ENCODE measurements at places on chromosomes 12 and 14.

DNA sequence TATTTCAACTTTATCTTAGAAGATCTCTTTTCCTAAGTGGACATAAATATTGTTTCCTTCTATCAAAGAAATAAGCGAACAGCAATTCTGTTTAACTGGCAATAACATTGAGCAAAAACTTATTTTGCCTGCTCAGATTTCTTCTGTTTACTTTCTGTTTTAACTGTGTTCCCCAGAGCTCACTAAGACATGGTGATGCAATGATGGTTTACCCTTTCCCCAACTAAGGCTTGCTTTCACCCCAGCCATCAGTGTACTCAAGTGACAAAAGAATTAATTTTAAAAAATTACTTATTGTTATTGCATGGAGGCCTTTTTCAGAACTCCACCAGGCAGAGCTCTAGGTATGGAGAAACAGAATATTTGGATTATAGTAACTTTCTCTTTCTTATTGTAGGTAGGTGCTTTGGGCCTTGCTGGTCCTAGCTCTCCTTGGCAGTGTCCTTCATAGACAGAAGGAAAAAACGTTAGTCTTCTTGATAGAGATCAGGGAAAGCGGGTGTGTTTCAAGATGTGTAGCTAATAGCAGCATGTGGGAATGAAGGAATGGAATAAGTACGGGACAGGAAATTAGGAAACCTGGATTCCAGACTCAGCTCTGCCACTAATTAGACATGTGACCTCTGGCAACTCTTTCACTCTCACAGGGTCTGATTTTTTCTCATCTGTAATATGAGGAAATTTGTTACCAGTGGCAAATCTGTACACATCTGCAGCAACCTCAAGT, 14.6 kb upstream of the DDHD1 start:
- DNase-seq = no peak

DNA sequence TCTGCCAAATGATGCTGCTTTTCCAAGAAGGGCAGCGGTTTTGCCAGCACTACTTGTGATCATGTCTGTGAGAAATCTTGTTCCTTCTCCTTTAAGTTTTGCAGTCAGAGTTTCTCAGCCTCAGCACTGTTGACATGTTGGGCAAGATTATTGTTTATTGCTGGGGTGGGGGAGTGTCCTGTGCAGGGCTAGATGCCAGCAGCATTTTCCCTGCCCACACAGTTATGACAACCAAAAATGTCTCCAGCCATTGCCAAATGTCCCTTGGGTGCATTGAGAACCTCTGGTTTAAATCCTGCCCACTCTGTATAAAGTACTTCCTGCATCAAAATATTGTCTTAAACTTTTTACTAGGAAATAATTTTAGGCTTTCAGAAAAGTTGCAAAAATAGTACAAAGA, 20.0 kb downstream of the TMEM132C start:
- no peak for DNase-seq

GRCh38 chr14:99521176-99522024, 40.2 kb downstream of the CCNK start:
- DNase-seq = no peak

DNA sequence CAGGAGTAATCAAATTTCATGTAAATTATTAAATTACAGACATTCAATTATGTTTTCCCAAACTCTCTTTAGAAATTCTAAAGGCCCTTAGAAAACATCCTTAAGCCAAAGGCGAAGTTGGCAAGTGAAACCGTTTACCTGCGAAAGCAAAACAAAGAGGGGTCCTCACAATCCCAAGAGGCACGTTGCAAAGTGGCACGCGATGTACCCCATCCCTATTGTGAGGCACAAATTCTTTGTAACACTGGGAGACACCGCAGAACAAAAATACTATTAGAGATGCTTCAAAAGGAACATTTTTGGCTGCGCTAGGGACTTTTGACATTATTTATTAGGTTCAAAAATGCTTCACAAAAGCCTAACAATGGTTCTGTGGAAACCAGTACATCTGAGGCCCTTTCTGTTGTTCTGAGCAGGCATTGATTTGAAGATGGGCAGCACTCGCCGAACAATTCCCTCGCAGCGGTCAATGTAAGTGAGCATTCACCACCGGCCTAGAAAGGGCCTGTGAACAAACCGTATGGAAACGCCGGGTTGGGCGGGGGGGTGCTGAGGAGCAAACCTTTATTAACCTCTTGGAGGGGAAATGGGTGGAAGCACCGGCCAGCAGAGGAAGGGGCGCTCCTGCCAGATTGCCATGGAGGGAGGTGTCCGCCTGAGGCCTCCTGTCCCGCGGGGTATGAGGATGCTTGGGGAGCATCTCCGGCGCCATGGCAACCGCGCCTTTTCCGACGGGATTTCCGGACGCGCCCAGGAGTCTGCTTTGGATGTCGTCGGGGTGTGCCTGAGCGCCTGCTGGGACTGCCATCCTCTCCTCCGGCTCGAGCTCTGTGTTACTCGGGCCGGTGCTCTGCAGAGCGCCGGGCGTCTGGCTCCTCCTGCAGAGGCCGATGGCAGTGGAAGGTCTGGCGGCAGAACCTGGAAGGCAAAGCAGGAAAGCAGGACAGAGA, 193.9 kb downstream of the C12orf42 start:
- DNase-seq = no peak

DNA sequence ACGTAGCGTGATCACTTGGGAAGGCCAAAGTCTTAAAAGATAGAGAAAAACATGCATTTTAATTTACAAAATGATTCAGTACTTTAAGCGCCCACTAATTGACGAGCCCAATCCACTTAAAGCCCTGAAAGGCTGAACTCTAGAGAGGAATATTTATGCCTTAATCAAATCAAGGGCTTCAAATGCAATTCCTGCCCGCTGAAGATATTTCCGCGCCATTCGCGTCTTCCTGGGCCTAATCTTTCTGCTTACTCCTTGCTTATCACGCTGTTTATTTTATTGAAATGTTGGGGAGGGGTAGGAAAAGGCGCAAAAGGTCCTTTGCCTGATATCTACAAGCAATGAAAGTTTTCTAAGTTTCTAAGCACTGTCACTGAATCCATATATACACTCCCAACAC, 4.0 kb downstream of the TBX3 start:
- no peak for DNase-seq

GRCh38 chr14:70782361-70782760, 27.0 kb downstream of the MAP3K9 start:
- DNase-seq = no peak

- DNase-seq = no peak
Observed at GRCh38 chr12:13289653-13290289, 93.2 kb downstream of the EMP1 start.

DNA sequence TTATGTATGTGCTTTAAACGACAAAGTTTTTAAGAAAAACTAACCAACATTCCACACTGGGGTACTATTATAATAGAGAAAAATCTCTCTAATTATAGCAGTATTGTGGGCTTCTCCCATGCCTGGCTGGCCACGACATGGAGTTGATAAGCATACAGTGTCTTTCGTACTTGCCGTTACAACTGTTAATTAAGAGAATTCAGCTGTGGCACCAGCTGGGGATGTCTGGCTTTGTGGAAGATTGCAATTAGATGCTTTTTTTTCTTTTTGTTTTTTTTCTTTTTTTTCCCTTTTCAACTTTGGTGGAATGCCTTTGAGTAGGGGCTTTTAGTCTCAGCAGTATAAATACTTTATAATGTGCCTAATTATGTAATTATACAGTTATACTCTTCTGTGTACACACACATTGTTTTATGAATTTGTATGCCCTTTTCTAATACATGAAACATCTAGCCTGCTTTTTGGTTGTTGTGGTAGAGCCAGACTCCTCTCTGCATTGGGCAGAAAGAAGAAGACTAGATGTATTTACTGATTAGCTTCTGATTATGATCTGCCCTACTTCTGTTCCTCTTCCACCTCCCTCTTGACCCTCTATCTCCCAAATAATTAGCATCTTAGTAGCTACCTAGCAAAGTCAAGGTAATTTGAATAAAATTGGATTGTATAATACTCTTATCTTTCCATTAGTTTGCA, 76.4 kb downstream of the SUSD6 start:
- DNase-seq = no peak

- DNase-seq = no peak
Observed at GRCh38 chr14:59900556-59900955, 19.4 kb upstream of the LRRC9 start.

GRCh38 chr14:65631040-65631439, 218.5 kb downstream of the FUT8 start:
- DNase-seq = no peak

DNA sequence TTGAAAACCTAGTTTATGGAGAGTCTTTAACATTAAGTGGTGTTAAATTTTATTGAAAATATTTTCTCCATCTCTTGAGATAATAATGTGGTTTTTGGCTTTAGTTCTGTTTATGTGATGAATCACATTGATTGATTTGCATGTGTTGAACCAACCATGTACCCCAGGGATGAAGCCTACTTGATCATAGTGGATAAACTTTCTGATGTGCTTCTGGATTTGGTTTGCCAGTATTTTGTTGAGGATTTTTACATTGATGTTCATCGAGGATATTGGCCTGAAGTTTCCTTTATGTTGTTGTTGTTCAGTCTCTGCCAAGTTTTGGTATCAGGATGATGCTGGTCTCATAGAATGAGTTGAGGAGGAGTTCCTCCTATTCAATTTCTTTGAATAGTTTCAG, 222.6 kb downstream of the ADAMTS20 start:
- no peak for DNase-seq

DNA sequence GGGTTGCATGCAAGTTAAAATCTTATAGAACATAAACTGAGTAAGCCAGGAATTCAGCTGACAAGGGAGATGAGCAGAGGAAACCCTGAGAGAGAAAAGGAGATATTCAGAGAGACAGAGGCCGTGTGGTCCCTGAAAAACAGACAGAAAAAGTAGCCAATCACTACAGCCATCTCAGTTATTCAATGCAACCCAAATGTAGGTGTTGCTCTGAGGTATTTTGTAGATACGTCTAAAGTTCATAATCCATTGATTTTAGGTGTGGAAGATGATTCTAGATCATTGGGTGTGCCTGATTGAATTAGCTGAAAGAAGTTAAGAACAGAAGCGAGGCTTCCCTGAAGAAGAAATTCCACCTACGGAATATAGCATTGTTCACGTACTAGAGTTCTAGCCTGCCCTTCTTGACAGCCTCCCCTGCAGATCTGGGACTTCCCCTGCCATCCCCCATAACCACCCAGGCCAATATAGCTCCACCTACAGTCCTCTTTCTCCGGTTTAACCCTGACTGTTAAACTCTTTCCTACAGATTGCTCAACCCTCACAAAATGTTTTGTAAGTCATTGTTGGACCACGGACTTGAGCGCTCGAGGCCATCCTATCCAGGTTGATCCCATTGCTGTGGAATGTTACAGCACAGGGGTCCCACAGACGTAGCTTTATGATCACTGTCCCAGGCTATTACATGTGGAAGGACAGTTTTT, 21.7 kb downstream of the AICDA start:
- peak; percentile 64 for DNase-seq

- DNase-seq = no peak
Observed at GRCh38 chr12:105581420-105581819, 250.9 kb downstream of the C12orf75 start.

DNA sequence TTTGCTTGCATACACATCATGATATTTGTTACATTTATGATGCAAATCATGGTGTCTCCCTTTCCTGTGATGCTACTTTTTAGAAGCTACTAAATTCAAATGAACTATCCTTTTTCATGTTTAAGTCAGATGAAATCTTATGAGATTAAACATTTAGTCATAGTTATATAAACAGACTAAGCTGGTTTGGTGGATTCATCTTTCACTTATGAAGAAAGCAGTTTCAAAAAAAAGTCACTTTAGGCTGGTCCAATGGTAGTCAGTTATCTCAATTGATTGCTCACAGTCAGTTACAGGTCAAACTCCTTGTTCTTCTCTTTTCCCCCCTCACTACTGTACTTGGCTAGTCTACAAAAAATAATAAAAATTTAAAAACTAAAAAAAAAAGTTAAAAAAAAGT, 19.7 kb downstream of the SYCP3 start:
- no peak for DNase-seq

DNA sequence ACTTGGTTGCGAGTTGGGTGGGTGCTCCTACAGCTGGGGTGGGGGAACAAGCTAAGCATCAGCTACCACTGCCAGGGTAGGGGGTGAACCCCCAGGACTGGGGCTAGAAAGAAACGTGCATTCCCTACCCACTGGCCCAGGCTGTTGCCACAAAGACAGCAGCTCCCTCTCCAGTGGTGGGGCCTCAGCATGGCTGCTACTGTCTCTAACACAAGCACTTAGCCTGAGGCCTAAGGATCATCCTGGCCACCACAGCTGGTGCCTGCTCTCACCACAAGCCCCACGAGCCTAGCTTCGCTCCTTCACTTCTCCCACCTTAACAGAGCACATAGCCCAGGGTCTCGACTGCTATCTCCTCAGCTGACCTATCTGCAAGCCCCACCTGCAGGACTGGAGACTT, 18.9 kb downstream of the SLC25A21 start:
- no peak for DNase-seq

DNA sequence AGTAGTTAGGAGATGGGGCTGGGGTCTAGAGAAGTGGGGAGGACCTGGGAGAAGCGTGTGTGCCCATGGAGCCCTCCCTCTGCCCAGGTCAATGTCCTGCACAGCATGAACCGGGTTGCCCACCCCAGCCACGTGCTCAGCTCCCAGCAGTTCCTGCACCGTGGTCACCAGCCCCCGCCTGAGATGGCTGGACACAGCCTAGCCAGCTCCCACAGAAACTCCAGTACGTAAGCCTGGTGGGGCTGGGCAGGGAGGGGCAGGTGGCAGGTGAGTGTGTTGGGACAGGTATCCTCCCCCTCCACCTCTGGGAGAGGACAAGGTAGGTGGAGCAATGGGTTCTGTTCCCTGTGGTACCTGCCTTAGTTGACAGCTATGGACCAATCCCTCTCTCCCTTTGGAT, 20.7 kb downstream of the CLSTN3 start:
- no peak for DNase-seq

DNA sequence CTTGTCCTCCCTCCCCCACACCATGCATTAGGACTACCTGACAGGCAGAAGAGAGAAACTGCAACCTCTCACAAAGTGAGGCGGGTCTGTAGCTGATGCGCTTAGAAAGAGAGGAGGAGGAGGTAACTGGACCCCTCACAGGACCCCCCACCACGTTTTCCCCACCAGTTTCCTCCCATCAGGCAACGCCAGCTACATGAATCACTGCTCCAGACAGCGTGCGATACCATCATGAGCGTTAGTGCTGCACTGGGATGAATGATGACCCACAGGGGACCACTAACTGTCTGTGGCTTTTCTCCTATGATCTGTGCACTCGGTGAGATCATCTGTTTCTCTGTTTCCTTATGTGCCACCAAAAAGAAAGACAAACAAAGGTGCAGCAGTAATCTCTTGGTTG, 77.7 kb downstream of the KCNK10 start:
- DNase-seq = no peak

- no peak for DNase-seq
Observed at GRCh38 chr14:92581206-92581605, 67.6 kb downstream of the RIN3 start.
